Small intestine (tissue), 16 donors: ENCODE measurements at places on chromosomes 2 and 18. TPM values are rescaled to one million over a fixed set of nuclear protein-coding genes. Genes with fewer than 3 reads are reported as not detected.

Gene KCNJ3
- 4.9 TPM for polyA plus RNA-seq

Gene MOGAT1
- polyA plus RNA-seq = not detected

Gene SPC25
- 10.9 TPM for polyA plus RNA-seq

Gene MATN3
- not detected for polyA plus RNA-seq

Gene STK36
- polyA plus RNA-seq = 11.7 TPM

Gene MYL12A
- polyA plus RNA-seq = 708 TPM

Gene ACOXL
- polyA plus RNA-seq = 0.06 TPM

Gene DNER
- polyA plus RNA-seq = not detected

Gene POTEJ
- 0.10 TPM for polyA plus RNA-seq

Gene AMER3
- polyA plus RNA-seq = not detected

Gene SERPINB7
- not detected for polyA plus RNA-seq

Gene POTEC
- polyA plus RNA-seq = not detected

Gene REG1A
- 810 TPM for polyA plus RNA-seq

Gene ICOS
- 0.27 TPM for polyA plus RNA-seq

Gene PGAP1
- 0.67 TPM for polyA plus RNA-seq

Gene ABCG8
- polyA plus RNA-seq = 38.9 TPM

Gene GDF7
- 0.16 TPM for polyA plus RNA-seq

Gene KCTD1
- polyA plus RNA-seq = 2.2 TPM

Gene CFAP210
- 0.27 TPM for polyA plus RNA-seq

Gene MYOM1
- polyA plus RNA-seq = 2.7 TPM

Gene PROC
- 6.0 TPM for polyA plus RNA-seq

Gene CHPF
- 49.0 TPM for polyA plus RNA-seq

Gene CD226
- 0.22 TPM for polyA plus RNA-seq
